NCI-H774 (cell line): ENCODE measurements at places on chromosomes 12 and 14.
A peak's percentile ranks its signal among the peaks of the same experiment; 100 is the strongest.

DNA sequence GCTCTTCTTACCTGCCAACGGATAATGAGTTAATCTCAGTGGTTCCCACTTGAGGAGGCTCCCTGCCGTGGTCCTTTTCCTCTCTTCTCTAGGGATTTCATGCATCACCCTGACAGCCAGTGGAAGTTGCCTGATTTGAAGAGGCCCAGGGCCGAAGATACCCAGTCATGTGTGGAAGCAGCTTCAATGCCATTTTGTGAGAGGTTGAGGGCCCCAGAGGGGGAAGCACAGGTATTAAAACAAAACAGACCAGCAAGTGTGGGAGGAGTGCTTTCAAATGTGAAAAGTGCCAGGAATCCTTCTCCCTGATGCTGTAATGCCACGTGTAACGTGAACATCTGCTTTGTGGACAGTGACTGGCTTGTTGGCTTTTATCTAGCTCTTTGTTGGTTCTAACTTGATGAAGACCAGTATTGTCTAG is 1.5 kb downstream of the TCP11L2 start:
- no peak for DNase-seq

DNA sequence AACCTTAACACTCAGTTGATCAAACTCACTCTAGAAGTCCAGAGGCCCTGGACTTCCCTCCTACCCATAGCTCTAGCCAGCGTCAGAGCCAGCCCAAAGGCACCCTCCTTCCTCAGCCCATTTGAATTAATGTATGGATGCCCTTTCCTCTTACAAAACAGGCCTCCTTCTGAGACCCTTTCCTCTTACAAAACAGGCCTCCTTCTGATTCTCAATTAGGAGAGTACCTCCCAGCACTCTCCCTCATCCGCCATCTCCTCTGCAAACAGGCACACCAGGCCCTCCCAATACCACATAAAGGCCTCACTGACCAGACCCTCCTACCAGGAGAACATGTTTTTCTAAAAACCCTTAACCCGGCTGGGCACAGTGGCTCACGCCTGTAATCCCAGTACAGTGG is 65.7 kb downstream of the MOK start:
- DNase-seq = no peak

DNA sequence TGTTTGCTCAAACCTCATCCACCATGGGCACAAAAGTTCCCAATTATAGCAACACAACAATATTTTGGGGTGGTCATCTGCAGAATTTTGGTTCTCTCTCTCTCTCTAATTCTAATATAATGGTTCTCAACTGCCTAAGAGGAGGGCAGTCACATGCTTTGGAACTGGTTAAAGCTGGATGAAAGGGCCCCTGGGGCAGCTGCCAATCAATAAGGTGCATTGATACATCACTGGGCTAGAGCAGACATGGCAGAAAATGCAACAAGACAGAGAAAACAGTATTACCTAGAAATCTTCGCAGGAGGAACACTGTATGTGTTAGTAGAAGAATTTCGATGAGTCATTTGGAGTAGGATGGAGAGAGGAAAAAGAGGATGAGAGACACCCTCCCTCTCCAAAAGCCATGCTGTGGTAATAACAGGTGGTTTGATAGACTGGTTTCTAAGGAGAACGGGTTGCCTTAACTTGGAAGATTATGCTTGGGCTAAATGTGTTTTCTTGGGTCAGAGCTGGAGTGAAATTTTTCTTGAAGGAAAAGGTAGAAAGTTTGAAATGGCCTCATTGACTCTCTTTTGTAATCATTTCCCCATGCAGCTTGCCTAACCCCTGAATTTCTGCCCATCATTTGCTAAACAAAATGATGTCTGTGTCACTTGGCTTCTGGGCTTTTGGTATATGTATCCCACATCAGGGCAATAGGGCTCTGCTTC is 67.1 kb upstream of the HIF1A start:
- DNase-seq = no peak

DNA sequence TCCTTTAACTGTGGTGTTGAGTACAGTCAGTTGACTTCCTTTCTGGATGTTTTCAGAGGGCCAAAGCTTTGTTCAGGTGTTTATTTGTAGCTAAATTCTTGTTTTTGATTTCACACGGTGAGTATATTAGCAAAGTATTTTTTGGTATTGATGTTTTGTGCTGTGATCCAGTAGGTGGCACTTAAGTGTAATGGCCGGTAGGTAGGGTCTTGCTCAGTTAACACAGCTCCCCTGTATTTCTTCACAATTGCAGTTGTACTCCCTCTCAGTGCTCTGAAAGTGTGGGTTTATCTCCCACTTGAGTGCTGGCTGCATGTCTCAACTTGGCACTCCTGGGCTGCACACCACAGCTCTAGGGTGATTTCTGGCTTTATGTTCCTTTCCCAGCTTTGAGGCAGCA is 339.5 kb downstream of the AEBP2 start:
- DNase-seq = no peak

GRCh38 chr12:124715121-124715990 is 147.9 kb upstream of the NCOR2 start:
- no peak for DNase-seq

DNA sequence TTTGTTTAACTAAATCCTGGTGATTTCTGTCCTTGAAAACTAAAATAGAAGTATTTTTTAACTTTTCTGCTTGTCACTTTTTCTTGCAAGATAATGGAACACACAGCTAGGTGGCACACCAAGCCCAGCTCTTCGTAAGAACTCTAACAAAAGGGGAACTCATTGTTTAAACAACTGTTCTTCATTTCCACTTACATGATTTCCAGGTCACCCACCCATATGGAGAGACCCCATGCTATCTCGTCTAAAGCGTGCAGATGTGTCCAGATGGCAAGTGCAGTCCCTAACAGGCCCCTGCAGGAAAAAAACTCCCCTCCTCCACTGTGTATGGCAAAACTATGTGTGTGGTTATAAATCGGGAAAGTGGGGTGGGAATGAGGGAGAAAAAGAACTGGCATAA is 43.3 kb upstream of the NT5DC3 start:
- no peak for DNase-seq

DNA sequence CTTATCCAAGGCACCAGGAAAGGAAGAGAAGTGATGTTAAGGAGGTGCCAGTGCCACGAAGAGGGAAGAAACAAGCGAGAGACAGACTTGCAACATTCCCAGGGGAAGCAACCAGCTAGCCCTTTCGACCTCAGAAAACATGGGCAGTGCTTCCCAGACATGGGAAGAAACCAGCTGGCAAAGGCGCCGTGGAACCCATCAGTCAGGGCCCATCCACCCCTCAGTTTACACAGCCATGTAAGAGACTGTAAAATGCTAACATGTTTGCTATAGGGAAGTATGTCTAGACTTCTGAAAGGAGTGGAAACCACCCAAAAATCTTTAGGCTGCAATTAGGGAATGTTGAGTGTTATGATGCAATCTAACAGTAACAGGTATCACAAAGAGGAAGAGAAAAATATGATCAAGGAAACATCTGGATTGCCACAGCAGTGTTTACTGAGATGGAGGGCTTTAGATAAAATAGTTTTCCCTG is 26.3 kb downstream of the ANAPC5 start:
- DNase-seq = no peak

DNA sequence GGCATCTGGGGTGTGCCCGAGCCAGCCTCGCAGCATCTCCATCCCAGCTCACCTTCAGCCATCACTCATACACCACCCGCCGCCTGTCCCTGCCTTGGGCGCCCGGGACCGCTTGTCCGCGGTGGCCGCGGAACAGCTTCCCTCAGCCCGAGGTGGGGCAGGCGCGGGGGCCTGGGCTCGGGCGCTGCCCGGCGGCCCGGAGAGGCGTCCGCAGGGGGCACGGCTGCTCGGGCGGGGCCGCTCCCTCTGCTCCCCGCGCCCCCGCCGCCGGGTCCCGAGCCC is 430 bp downstream of the SLC41A2 start:
- DNase-seq = peak; percentile 64

DNA sequence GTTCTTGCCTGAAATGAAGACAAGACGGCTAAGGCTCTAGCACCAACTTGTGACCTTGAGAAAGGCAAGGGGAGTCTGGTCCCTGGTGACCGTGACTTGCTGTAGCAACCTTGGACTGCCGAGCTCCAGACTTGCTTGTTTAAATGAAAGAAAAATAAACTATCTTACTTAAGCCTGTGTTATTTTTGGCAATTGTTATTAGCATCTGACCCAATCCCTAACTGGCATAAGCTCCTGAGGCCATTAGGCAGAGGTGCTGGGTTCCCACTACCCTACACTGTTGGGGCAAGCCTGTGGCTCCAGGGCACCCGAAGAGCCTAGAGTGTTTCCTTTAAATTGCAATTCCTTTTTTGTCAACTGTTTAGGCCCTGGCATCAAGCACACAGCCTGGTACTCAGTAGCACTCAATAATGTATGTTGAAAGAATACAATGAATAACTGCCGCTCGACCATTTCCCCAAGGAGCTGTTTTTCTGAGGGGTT is 106.9 kb upstream of the HIF1A start:
- DNase-seq = no peak

DNA sequence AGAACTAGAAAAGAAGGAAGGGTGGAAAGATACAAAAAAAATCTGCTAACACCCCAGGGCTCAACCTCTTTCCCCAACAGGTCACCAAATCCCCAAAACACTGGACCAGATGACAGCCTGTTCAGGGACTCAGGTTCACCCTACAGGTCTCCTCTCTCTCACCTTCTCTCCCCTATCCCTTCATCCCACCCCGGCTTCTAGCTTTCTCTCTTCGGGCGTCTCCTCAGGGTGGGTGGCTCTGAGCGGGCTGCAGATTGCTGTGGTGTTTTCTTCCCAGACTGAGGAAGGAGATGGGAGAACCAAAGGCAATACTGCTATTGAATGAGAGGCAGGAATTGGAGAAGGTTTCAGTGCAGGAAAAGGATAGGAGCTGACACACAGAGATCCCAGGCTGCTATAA is 39.3 kb downstream of the ANO2 start:
- DNase-seq = no peak

DNA sequence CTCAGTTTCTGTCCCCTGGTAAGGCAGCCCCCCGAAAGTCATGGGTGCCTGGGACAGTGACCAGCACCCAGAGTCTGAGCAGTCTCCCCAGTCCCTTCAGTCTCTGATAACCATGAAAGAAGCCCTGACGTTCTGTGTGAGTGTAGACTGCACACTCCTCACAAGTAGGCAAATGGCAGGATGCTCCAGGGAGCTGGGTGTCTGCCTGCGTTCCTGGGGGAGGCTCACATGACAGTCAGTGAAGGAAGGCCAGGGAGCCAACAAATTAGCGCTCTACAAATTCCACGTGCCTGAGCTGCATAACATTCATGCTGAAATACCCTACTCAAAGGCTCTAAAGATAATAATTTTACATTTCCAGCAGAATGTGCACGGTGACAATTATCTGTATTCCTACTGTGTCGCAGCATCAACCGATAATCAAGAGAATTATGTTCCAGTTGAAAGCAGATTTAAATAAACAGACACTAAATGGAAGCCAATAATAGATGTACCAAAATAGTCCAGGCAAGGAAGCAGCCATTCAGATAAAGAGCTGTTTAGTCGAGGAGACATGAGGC is 56.3 kb downstream of the ASCL1 start:
- DNase-seq = no peak

DNA sequence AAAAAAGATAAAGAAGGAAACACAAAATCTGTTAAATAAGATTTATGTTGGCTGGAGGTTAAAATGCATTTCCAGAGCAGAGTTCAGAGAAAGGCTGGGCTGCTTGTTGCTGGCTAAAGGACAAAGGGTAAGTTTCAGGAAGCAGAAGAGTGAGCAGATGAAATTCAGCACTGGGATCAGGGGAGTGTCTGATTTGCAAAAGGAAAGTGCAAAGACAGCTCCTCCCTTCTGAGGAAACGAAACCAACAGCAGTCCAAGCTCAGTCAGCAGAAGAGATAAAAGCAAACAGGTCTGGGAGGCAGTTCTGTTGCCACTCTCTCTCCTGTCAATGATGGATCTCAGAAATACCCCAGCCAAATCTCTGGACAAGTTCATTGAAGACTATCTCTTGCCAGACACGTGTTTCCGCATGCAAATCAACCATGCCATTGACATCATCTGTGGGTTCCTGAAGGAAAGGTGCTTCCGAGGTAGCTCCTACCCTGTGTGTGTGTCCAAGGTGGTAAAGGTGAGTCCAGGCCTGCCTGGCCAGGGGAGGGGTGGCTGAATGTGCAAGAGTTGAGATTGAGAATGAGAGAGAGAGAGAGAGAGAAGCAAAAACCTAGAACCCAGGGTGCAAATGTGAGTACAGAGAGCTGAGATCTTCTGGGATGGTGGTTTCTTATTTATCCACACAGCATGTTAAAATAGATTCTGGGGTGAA is at the start of gene OAS1:
OAS1 (plus strand) TSS at position 251 of the 703 bp plus-strand sequence; CDS start at position 329, 78 bp downstream.
- peak; percentile 63 for DNase-seq

DNA sequence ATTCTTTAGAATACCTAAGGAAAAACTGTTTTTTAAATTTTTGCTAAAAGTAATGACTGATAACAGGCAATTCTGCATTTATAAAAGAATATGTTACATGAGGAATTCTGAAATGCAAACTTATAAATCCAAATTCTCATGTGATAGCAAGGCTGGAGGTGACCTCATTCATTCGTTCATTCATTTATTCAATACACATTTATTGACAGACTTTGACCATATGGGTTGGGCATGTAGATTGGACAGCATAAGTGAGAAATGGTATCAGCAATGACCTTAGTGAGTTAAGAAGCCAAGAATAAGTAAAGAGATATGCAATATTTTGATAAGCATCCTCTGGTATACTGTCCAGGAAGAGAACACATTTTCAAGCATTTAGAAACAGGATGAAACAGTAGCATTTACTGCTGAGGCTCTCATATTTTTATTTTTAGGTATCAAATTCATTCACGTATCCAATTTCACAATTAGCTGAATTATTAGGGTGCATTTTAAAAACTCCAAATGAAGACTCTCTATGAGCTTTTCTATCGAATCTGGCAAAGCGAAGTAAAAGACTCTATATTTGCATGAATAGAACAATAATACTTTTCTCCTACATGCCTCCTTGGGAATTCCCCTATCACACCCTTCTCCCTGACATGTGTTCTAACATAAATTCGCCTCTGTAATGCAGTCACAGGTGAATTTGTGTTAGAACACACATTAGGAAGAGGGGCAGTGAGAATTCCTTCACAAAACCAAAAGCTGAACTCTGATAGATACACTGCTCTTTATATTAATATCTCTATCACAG is 49.9 kb downstream of the PEBP1 start:
- DNase-seq = no peak

- DNase-seq = no peak
These were observed 82.0 kb upstream of the RASSF8 start for GRCh38 chr12:25876383-25877045.

GRCh38 chr14:26124896-26125438 is 472.9 kb downstream of the NOVA1 start:
- no peak for DNase-seq
